ENCODE measurements at places on chromosomes 1 and 21.

- DNase-seq = no peak
Observed at GRCh38 chr1:3241236-3241550, 172.2 kb downstream of the PRDM16 start.

DNA sequence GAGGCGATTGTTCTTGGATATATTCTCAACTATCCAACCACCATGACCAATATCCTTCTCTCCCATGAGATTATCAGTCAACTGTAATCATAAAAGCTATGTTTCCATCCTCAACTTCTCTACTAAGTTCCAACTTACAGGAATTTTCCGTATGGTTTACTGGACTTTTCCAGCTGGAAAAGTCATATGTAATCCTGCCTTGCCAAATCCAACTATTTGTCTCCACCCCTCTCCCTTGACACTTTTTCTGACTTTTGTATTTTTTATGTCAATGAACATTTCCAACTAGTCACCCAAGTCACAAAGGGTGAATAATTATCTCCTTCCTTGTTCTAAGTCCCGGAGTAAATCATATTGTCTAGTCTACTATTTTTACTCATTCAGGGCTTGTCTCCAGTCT lies 293.1 kb downstream of the USP25 start:
- DNase-seq = no peak

DNA sequence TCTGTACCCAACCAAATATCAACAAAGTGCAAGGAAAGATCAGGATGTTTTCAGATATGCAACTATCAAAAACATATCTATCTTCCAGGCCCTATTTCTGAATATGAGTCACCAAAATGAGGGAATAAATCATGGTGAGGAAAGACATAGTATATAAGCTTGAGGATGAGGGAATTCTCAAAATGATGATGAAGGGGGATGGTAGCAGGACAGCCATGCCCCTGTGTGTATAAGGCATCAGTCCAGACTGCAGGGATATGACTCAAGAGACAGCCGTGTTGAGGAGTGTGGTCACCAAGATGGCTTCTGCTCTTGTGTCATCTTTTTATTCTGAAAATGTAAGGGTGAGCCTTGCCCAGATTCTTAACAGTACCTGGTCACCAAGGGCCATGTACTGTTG lies 4.4 kb upstream of the WDR64 start:
- no peak for DNase-seq

GRCh38 chr1:154871374-154871773 lies 1.3 kb upstream of the KCNN3 start:
- DNase-seq = no peak

- no peak for DNase-seq
Observed at GRCh38 chr1:13510499-13510898, 3.3 kb downstream of the LRRC38 start.

DNA sequence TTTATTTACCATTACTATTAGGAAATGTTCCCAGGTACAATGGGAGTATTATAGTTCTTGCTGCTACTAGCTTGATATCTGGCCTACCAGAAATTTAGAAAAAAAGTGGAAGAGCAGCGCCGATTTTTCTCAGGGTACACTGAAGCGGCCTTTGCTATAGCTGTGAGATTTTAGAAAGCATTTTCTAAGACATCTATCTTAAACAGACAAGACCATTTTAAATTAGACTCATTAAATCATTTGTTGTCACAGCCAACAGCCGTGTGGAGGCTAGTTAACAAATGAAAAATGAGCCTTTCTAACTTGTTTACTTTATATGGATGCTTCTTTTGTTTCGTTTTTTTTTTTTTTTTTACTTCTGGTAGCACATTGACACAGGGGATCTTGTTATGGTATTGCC lies 183.2 kb upstream of the ZRANB2 start:
- DNase-seq = no peak

DNA sequence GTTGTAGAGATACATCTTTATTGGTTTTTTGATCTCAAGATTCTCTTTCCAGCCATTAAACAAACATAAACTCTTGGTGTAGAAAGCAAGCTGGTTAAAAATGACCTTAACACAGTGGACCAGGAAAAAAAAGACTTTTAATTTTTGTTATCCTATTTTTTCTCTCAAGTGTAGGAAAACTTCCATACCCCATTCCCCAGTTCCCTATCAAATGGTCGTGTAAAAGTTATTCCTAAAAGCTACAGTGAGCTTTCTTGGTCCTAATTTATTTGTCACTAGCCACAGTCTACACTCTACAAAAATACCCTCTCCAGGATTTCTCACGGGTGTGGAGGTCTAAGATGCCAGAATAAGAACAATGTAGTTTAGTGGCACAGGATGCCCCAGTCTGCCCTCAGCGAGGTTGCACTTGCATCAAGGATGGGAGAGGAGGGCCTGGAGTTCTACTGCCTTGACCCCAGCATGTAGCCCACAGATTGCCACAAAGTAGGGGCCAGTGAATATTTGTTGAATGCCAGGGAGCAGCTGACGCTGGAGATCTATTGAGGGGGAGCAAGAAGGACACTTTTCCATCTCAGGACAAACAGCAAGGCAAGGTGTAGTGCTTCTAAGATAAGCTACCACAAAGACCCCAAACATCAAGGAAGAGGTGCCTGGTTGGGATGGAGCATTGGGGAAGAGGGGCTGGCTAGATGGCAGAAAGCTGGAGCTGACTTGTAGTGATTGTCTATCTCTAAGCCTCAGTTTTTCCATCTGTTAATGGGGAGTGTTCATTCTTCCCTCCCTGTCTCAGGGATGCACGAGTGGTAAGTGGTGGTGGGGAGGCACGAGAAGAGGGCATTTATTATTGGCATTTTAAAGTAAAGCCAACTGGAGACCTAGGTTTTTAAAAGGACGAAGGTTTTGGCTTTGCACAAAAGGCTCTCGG lies 1.8 kb downstream of the MYCL start:
- no peak for DNase-seq

DNA sequence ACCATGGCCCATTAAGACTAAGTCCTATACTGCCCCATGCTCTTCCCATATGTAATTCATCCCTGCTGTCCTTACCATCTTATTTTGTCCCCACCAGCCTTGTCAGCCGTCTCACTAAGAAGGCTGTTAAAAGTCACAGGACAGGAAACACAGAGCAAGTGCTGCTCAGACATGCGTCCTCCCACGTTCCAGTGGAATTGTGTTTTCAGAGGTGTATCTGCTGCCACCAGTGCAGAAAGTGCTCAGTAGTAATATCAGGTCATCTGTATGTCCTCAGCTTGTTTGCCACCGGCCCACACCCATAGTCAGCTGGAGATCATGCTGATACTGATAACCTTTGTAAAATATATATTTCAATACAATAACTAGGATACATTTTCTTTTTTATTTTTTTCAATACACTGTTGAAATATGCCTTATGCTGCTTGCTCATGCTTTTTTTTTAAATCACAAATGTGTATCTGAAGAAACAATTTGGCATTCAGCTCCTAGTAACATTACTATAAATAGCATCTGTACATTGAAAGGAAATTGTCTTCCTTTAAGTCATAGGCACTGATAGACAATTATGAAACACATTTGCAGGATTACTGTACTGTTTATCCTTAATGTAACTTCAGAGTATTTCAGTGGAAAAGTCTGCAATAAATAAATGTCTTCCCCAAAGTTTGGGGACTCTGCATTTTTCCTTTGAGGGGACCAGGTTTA lies 156.9 kb downstream of the EDEM3 start:
- no peak for DNase-seq

DNA sequence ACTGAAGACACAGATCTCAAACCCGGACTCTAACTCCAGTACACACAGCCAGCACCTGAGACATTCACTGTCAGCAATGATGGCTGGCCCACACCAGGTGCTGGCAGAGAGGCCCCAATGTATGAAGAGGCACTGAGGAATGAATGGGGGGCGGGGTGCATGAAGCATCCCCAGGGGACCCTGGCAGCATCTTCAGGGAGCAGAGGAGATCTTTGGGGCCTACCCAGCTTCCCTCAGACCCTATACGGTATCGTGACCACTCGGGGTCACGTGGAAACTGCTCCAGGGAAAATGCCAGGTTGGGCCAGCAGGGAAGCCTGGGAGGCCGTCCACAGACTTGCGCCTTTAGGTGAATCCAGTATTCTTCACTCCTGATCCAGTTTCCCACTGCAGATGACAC lies 84.3 kb downstream of the NPHP4 start:
- DNase-seq = no peak

DNA sequence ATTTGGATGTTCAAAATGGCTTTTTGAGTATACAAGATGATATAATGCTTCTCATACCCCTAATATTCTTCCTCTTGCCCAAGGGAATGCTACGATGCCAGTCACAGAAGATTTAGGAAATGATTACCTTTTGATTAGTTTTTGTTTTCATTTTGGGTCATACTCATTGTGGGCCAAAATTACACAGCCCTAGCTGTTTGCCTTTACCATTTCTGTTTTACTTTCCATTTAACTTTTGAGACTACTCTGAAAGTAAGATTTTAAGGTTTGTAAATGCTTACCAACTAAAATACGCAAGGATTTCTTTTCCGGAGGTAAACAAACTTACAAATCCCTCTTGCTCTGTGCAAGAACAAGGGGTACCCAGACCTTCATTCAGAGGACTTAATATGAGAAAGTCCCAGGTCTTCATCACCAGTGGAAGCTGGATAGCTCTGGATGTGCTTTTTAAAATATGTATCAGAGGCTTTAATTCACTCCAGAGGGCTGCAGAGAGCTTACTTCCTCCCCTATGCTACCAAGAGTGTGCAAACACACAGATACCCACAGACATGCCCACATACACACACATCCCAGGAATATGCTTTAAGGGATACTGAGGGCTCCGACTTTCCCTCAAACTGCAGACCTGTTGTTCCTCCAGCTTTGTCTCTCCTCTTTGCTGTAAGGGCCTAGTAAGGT lies 631.4 kb downstream of the SMYD3 start:
- no peak for DNase-seq

- DNase-seq = no peak
Observed at GRCh38 chr1:60044881-60045280, 28.7 kb downstream of the C1orf87 start.

DNA sequence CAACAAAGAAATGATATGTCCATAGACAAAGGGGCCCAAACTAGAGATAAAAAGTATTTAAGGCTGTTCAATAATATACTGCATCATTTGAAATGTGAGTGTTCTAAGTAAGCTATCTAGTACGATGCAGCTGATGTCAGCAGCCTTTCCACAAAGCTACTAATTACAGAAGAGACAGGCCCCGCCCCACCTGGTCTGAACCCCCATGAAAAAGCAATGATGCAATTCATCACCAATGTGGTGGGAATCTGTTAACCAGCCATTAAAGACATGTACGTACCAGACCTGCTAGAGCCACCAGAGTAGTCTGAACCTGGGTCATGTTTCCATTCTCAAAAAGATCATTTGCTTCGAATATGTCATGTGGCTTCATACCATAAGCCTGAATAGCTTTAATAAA lies 25.1 kb downstream of the CNN3 start:
- DNase-seq = no peak

GRCh38 chr1:238177960-238178645 lies 287.4 kb upstream of the ZP4 start:
- DNase-seq = no peak

GRCh38 chr1:43121256-43121900 lies 50.7 kb downstream of the EBNA1BP2 start:
- no peak for DNase-seq

- no peak for DNase-seq
Observed at GRCh38 chr1:116326486-116326885, 46.6 kb upstream of the ATP1A1 start.
